ENCODE measurements at places on chromosomes 1 and 21. TPM values are rescaled to one million over a fixed set of nuclear protein-coding genes. Genes with fewer than 3 reads are reported as not detected.
A peak's percentile ranks its signal among the peaks of the same experiment; 100 is the strongest.

DNA sequence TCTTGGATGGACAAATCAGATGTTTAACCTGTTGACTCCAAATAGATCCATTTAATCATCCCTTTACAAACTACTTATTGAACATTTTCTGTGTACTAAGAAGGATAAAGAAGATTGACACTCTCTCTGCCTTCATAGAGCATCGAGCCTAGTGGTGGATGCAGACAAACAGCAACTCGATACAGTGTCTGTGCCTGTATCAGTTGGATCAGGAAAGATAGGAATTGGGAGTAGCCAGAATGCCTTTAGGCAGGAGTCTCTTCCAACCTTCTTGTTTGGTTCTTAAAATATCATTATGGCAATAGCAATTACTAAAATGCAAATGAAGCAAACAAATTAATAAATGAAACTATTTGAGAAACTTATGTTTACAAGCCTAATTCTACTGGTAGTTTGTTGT, 89.0 kb upstream of the RAVER2 start:
- no peak for DNase-seq

GRCh38 chr1:186976700-186977099, 148.0 kb downstream of the PLA2G4A start:
- DNase-seq = no peak

- DNase-seq = no peak
Measured at GRCh38 chr1:216261631-216262030, 161.6 kb downstream of the USH2A start.

- DNase-seq = no peak
Measured at GRCh38 chr1:165179306-165179705, 177.2 kb downstream of the LMX1A start.

GRCh38 chr21:43767984-43768867, 7.9 kb downstream of the CSTB start:
- peak; percentile 91 for DNase-seq

DNA sequence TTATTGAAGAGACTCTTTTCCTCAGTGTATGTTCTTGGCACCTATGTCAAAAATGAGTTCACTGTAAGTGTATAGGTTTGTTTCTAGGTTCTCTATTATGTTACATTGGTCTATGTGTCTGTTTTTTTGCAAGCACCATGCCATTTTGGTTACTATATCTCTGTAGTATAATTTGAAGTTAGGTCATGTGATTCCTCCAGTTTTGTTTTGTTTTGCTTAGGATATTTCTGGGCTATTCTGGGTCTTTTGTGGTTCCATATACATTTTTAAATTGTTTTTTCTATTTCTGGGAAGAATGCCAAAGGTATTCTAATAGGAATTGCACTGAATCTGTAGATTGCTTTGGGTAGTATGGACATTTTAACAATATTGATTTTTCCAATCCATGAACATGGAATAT, 13.2 kb downstream of the TMED5 start:
- DNase-seq = no peak

- no peak for DNase-seq
Measured at GRCh38 chr1:233490488-233490887, 123.4 kb upstream of the KCNK1 start.

DNA sequence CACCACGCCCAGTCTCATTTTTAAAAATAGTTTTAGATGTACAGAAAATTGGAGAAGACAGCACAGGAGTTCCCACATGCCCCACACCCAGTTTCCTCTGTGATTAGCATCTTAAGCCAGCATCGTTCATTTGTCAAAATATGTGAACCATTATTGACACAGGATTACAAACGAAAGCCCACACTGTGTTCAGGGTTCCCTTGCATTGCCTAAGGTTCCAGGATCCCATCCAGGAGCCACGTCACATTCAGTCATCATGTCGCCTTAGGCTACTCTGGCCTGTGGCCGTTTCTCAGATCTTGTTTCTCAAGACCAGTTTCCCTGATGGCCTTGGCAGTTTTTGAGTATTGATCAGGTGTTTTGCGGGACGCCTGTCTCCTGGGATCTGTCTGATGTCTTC, 34.7 kb upstream of the TNFRSF1B start:
- peak; percentile 63 for DNase-seq

Gene ZSWIM5
- 2.3 TPM for total RNA-seq

Gene RAP1GAP
- total RNA-seq = not detected

Gene GUCA2B
- not detected for total RNA-seq

Gene NOTCH2NLA
- 50.3 TPM for total RNA-seq
